Activated gamma-delta T cell treated with Interleukin-2 at 50 U/mL for 16 hours (primary cell): ENCODE measurements at places on chromosomes 13 and 19.

GRCh38 chr13:114102521-114103288 lies 29.7 kb downstream of the RASA3 start:
- no peak for DNase-seq

GRCh38 chr19:51372021-51372648 lies 319 bp downstream of the NKG7 start:
- DNase-seq: no peak

DNA sequence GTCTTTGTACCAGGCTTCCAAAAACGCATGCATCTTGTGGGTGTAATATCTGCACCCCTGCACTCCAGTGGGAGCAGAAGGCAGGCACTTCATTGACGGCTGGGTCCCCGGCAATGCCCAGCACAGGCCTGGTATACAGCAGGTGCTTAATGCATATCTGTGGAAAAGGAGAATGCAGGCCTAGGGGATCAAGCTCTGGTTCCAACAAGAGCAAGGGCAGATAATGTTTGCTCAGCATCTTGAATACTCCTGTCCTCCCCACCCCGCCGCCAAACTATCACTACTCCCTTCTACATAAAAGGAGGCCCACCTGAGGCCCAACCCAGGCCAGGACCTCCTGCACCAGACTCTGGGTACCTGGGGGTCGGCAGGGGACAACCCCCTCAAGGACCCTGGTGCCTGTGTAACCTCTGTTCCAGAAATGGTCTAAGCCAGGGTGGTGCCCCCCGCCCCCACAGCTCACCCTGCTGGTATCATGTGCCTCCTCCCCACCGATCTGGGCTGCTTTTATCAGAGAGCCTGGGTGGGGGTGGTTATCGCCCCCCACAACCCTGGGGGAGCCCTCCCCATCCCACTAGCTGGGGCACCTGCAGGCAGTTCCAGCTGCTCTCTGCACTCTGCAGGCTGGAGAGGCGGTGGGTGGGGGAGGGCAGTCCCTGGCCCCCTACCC lies 4.8 kb downstream of the KLF16 start:
- no peak for DNase-seq

DNA sequence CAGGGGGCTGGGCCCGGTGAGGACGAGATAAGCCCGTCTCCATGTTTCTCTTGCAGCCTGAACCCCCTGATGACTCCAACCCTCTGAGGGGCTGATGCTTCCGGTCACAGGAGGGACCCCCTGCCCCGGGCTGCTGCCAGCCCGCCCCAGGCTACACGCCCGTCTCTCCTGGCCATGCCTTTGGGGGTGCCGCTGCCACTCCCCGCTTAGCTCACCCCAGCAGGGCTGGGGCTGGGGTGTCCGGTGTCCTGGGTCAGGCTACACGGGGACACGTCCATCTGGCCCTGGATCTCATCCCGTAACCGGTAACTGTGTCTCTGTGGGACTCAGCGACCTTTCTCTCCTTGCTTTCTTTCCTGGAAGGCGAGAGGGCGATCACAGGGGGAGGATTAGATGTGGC lies 40.8 kb downstream of the GADD45B start:
- no peak for DNase-seq

DNA sequence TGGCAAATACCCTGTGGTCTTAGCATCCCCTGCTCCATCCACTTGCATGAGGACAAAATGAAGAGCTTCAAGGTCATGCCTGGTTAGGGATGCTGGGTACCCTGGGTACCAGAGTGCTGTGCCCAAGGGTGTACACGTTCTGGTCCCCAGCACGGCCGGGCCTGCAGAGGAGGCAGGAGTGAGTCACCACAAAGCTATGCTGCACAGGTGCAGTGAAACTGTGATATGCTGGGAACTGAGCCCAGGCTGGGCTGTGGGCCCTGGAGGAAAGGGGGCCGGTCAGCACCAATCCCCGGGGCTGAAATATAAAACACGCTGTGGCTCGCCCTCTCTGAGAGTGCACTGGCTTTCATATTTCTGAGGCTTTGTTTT lies 95.1 kb downstream of the TSHZ3 start:
- DNase-seq: no peak

DNA sequence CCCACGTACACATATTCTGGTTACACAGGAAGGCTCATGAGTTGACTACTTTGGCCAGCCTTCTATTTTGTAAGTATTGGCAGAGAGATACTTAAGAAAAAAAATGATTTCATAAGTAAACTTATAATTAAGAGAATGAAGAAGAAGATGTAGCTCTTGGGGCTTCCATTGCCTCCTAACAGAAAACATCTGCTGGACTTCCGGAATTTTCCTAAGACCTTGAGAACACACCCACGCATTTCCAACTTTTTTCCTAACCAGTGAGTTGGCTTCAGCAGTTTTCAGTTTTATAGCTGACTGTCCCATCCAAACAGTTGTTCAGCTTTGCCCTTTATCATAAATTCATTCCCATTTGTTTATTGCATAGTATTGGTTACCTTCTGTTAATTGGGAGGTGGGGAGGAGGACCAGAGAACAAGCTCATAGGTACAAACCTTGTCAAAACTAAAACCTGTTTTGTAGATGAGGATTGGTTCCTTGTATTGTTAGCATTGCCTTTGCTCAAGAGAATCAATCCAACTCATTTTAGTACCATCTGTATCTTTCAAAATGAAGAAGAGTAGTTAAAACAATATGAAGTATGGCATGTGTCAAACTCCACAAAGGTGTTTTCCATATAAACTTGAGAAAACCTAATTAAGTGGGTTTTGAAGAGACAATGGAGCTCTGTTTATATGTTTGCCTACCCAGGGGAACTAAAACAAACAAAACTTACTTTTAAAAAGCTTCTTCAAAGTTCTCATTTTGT lies 93.9 kb downstream of the COL4A2 start:
- DNase-seq: no peak

- DNase-seq: no peak
These were observed 27.4 kb downstream of the UBAC2 start for GRCh38 chr13:99227909-99228688.

DNA sequence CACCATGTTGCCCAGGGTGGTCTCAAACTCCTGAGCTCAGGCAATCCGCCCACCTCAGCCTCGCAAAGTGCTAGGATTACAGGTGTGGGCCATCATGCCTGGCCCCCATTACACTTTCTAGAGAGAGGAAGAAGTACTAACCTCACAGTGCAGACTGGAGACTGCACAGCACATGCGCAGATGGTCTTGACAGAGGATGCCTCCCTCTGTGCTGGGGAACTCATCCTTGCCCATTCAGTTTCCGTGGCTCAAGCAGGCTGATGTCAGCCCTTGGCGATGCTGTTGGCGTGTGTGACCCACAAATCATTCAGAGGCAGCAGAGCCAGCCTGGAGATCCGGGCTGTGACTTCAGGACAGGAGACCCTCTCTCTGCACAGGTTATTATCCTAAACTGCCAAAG lies 14.6 kb upstream of the FFAR2 start:
- DNase-seq: no peak

- no peak for DNase-seq
These were observed 21.0 kb downstream of the STARD13 start for GRCh38 chr13:33264620-33264978.

DNA sequence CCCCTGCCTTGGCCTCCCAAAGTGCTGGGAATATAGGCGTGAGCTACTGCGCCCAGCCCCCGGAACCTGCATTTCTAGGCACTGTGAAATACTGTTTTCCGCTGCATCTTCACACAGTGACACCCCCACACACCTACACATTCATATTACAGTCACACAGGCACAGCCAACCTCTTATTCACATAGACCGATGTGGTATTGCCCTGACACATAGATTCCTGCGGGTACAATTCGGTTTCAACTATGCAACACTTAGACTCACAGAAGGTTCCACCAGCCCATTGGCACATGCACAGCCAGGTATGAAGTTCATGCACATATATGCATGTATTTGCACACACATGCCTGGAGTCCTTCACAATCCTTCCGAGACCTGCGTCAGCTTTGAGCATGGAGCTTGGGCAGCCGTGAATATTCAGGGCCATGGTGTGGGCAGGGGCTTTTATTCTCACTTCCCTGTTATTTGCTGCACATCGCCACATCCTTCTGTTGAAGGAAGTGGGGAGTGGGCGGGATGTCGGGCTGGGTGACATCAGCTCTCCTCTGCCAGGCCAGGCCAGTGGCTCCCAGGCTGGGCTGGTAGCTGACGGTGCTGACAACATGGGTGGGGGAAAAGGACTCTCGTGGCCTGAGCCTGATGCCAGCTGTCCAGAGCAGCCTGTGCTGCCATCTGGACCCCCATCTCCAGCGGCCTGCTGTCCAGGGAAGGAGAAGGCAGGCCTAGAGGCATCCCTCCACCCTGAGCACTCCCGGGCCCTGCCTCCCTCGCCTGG lies 5.4 kb upstream of the CDC37 start:
- DNase-seq: peak; percentile 51

DNA sequence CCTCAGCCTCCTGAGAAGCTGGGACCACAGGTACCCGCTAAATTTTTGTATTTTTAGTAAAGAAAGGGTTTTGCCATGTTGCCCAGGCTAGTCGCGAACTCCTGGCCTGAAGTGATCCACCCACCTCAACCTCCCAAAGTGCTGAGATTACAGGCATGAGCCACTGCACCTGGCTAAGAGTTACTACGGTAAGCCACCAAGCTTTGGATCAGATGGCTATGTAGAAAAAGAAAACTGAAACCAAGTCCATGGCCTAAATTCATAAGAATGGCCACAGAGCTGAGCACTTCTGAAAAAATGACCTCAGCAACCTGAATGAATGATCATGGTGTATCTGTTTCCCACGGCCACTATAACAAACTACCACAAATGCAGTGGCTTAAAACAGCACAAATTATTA lies 9.4 kb downstream of the OPA3 start:
- no peak for DNase-seq
